Esophagus (tissue), 2 donors: ENCODE measurements at places on chromosomes 5 and 9. TPM values are rescaled to one million over a fixed set of nuclear protein-coding genes. Genes with fewer than 3 reads are reported as not detected.

SV2C gene
- polyA plus RNA-seq = 0.22 TPM

BTNL8 gene
- 0.06 TPM for polyA plus RNA-seq

OTP gene
- polyA plus RNA-seq = not detected

NAIP gene
- 1.8 TPM for polyA plus RNA-seq

WNK2 gene
- polyA plus RNA-seq = 3.4 TPM

DBH gene
- polyA plus RNA-seq = 0.01 TPM

KCNV2 gene
- not detected for polyA plus RNA-seq

ADCY2 gene
- polyA plus RNA-seq = 0.06 TPM

ORM1 gene
- not detected for polyA plus RNA-seq

MYORG gene
- polyA plus RNA-seq = 3.6 TPM

BARHL1 gene
- not detected for polyA plus RNA-seq
